ENCODE measurements at places on chromosomes 16 and 17. TPM values are rescaled to one million over a fixed set of nuclear protein-coding genes. Genes with fewer than 3 reads are reported as not detected.

GRCh38 chr16:53849994-53850393 lies 146.0 kb downstream of the FTO start:
- H3K4me1 ChIP-seq = peaks cover 18% of the 10 kb centered on the region
- no peak overlapping the region for H3K4me3 ChIP-seq
- H3K27me3 ChIP-seq = no peaks in the 10 kb centered on the region
- DNase-seq = no peak
- H3K27ac ChIP-seq = no peak overlapping the region

GRCh38 chr17:44591206-44591605 lies 33.9 kb downstream of the FZD2 start:
- peaks cover 15% of the 10 kb centered on the region for H3K4me1 ChIP-seq
- no peak for DNase-seq
- H3K4me3 ChIP-seq = no peak overlapping the region

DNA sequence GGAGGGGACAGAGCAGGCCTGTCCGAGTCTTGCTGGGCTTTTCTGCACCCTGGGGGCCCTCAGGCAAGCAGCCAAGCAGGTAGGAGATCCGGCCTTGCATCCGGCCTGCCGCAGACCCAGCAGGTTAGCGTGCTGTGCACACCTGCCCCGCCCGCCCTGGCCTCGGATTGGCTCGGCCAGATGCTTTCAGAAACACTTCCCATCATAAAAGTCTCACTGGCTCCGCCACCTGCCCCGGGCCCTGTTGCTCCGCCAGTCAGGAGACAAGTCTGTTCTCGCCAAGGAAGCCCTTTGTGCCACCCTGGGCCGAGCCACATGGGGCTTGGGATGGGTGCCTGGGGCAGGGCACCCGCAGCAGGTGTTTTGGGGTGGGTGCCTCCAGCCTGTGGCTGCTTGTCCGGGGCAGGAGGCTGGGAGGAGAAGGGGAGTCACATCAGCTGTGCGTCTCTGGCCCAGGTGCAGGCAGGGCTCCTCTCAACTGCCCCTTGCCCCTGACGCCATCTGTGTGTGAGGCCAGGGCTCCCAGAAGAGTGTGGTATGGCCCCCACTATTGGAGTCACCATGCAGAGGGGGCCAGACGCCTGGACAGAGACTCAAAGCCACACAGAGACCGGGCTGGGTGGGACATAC lies 228.2 kb upstream of the GSE1 start:
- H3K4me1 ChIP-seq = peaks cover 24% of the 10 kb centered on the region
- no peaks in the 10 kb centered on the region for H3K36me3 ChIP-seq
- no peak overlapping the region for H3K27ac ChIP-seq
- H3K4me3 ChIP-seq = no peak overlapping the region
- H3K27me3 ChIP-seq = no peaks in the 10 kb centered on the region

- no peak overlapping the region for H3K4me3 ChIP-seq
- DNase-seq = no peak
- peaks cover 34% of the 10 kb centered on the region for H3K4me1 ChIP-seq
- H3K27me3 ChIP-seq = no peaks in the 10 kb centered on the region
- H3K36me3 ChIP-seq = no peaks in the 10 kb centered on the region
- no peak overlapping the region for H3K27ac ChIP-seq
These were observed 5.8 kb upstream of the RFFL start for GRCh38 chr17:35069311-35069710.

GRCh38 chr17:44968225-44969143 lies at the start of gene C1QL1:
Gene C1QL1 (minus strand): TSS chr17:44968303. CDS start chr17:44968048, 255 bp downstream.
- DNase-seq = peak; percentile 96
- no peaks in the 10 kb centered on the region for H3K36me3 ChIP-seq
- peaks cover 6% of the 10 kb centered on the region for H3K4me1 ChIP-seq

Gene OTOP3
- total RNA-seq = not detected

Gene TEX19
- 3.4 TPM for total RNA-seq

Gene CARHSP1
- total RNA-seq = 103 TPM

Gene ASPHD1
- total RNA-seq = 13.2 TPM

Gene KRTAP4-3
- total RNA-seq = not detected

Gene DNAH2
- total RNA-seq = 1.9 TPM
